Progenitor cell of endocrine pancreas (in vitro differentiated cells): ENCODE measurements at places on chromosomes 12 and 14.
A peak's percentile ranks its signal among the peaks of the same experiment; 100 is the strongest.

DNA sequence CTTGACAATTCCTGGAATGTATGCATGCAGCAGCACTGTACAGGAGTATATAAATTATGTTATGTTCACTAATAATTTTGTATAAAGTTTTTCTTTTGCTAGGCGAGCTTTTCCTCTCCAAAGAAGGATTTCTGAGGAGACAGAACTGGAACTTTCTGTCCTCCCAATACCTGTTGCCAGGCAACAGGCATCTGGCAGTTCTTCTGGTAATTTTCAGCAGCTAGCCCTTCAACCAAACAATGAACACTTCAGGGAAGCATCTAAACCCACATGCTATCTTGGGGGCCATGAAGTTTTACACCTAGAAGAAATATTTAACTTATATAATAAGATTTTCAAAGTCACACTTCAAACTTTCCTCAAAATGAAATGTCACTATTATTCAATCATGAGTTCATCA, 162.9 kb upstream of the SYT10 start:
- H3K4me3 ChIP-seq: no peak overlapping the region
- no peaks in the 10 kb centered on the region for H3K36me3 ChIP-seq
- DNase-seq: no peak

GRCh38 chr14:50018201-50018932, 98.0 kb downstream of the VCPKMT start:
- H3K36me3 ChIP-seq: peaks cover 1% of the 10 kb centered on the region
- DNase-seq: no peak
- H3K4me1 ChIP-seq: peaks cover 8% of the 10 kb centered on the region
- peaks cover 10% of the 10 kb centered on the region for H3K27me3 ChIP-seq
- H3K27ac ChIP-seq: peak overlapping the region; percentile 14

- H3K27ac ChIP-seq: no peak overlapping the region
- H3K4me1 ChIP-seq: peaks cover 13% of the 10 kb centered on the region
- H3K27me3 ChIP-seq: peaks cover 5% of the 10 kb centered on the region
- no peak for DNase-seq
- H3K36me3 ChIP-seq: no peaks in the 10 kb centered on the region
Measured at GRCh38 chr14:54649056-54649455, 82.1 kb downstream of the SAMD4A start.

GRCh38 chr12:14946162-14946561, 7.8 kb upstream of the ERP27 start:
- no peak for DNase-seq
- H3K36me3 ChIP-seq: no peaks in the 10 kb centered on the region
- H3K27me3 ChIP-seq: no peaks in the 10 kb centered on the region
- H3K4me3 ChIP-seq: no peak overlapping the region
- H3K4me1 ChIP-seq: peaks cover 20% of the 10 kb centered on the region
